Mesenchymal stem cell (in vitro differentiated cells and primary cell): ENCODE measurements at places on chromosomes 13 and 19.
A peak's percentile ranks its signal among the peaks of the same experiment; 100 is the strongest.

DNA sequence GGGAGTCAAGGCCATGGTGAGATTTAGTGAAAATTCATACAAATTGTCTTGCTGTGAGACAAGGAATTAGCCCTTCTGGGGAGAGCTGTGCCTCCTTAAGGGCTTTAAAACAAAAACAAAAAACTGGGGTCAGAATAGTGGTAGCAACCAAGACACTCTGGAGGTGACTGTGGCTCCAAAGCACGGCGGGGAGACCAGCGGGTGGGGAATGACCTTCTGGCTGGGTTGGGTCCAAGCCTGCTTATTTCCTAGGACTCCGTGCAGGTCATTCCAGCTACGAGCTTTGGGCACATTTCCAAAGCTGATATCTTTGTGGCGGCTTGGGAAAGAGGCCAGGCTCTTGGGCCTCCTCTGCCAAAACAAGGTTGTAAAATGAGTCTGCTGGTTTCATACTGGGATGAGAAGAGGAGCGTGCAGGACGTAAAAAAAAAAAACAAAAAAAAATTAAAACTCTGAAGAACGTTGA lies 348.3 kb downstream of the UQCRFS1 start:
- no peak for DNase-seq

DNA sequence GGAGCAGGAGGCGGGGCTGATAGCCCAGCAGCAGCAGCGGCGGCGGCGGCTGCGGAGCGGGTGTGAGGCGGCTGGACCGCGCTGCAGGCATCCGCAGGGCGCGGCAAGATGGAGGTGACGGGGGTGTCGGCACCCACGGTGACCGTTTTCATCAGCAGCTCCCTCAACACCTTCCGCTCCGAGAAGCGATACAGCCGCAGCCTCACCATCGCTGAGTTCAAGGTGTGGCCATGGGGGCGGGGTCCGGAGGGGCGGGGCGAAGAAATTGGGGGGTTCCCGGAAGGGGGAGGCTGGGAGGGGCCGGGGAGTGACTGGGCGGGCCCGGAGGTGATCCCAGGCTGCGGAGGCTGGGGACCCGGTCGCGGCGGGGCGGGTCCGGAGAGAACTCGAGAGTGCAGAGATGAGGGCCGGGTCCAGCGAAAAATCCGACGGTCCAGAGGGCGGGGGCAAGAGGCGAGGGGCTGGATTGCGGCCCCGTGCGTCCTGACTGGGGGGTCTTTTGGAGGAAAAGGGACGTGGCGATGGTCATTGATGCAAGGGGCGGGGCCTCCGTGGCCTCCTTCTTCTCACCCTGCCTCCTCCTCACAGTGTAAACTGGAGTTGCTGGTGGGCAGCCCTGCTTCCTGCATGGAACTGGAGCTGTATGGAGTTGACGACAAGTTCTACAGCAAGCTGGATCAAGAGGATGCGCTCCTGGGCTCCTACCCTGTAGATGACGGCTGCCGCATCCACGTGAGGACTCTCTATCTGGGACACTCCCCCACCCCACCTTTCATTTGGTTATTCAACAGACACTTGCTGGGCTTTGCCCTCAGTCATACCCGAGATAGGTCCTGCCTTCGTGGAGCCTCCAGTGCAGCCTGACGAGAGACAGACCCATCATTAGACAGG lies at the start of gene TBCB:
Gene TBCB, plus strand, starts transcription at position 16 of the 891 bp plus-strand sequence. Its CDS starts 93 bp downstream, at position 109.
- DNase-seq: peak; percentile 57

- DNase-seq: peak; percentile 41
Observed at GRCh38 chr19:32041681-32042292, 303.6 kb upstream of the ZNF507 start.

DNA sequence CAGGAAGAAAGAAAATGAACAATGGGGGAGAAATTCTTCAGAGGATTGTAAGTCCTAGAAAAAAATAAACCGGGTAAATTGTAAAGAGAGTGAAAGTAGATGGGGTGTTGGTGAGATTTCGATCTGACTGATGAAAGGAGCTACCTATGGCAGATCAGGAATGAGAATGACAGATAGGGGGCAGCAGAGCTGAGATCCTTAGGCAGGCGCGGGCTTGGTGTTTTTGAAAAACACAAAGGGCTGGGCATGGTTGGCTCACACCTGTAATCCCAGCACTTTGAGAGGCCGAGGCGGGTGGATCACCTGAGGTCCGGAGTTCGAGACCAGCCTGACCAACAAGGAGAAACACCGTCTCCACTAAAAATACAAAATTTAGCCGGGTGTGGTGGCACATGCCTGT lies 1468.6 kb upstream of the SLC10A2 start:
- DNase-seq: no peak

DNA sequence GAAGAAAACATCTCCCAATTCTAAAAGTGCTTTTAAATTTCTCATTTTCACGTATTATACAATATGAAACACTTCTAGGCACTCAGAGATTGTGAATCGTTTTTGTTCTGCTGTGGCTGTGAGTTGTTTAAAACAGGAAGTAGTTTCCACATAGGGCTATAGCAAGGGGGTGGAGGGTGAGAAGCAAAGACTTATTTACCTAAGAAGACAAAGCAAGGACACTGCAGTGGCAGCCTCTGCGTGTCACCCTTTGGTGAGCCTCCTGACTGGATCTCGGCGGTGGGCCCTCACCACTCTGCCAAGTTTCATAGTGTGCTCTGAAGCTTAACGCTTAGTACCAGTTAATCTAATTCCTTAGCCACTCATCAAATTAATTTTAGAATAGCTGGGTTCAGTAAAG lies 56.8 kb downstream of the TNFSF13B start:
- DNase-seq: no peak

- no peak for DNase-seq
Observed at GRCh38 chr19:32901504-32902161, 32.1 kb upstream of the SLC7A9 start.

GRCh38 chr13:50389726-50390125 lies 374.5 kb downstream of the KCNRG start:
- DNase-seq: no peak

- no peak for DNase-seq
Observed at GRCh38 chr13:41186481-41186880, 7.9 kb downstream of the KBTBD7 start.

GRCh38 chr13:77386880-77387606 lies 60.1 kb upstream of the MYCBP2 start:
- DNase-seq: peak; percentile 47

DNA sequence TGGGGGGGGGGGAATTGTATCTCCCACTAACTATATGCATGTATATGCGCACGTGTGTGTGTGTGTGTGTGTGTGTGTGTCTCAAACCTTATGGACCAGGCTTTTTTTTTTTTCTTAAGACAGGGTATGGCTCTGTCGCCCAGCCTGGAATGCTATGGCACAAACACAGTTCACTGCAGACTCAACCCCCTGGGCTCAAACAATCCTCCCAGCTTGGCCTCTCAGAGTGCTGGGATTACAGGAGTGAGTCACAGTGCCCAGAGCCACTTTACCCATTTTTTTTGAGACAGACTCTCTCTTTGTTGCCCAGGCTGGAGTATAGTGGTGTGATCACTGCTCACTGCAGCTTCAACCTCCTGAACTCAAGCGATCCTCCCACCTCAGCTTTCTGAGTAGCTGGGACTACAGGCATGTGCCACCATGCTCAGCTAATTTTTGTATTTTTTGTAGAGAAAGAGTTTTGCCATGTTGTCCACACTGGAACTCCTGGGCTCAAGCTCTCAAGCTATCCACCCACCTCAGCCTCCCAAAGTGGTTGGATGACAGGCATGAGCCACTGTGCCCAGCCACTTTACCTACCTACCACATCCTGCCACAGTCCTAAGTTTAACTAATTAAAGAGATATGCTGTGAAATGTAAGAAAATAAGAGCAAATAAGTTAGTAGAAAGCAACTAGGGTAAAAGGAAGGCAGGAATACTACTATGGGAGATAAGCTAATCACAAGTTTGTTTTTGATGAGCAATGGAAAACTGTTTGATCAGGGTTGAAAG lies 2.4 kb downstream of the ZMYM5 start:
- peak; percentile 87 for DNase-seq

DNA sequence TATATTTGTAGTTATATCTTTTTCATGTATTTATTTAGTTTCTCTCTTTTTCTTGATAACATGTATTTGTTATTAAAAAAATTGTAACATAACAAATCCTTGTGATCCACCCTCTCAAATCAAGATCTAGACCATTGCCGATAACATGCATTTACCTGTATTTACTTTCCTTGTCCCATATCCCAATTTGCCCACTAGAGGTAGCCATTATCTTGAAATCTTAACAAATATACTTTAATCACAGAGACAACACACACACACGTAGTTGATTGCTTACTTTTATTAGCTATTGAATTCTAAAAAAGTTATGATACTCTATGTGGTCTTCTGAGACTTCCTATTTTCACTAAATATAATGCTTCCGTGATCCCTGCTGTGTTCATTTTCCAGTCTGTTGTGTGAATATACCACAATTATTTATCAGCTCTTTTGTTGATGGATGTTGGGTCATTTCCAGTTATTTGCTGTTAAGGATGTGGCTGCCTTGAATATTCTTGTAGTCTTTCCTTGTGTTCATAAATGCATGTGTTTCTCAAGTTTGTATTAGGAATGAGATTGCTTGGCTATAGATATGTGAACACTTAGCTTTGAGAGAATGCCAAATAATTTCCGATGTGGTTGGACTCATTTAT lies 31.3 kb upstream of the ZMYM2 start:
- DNase-seq: peak; percentile 47

DNA sequence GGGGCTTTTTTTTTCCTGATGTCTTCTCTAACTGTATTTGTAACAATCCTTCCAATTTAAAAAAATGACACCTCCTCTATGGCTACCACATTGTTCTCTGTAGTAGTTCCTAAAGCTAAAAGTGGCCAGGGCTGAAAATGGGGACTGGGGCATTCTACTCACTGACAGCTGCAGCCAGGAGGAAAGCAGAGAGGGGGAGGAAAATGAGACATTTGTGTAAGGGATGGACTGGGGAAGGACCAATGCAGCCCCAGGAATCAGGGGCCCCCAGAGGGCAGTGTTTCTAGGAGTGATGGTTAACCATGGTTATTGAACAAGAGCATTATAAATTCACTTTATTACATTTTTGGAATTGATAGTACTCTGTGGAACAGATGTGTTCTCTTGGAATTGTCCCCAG lies 34.3 kb upstream of the C1QTNF9 start:
- no peak for DNase-seq

DNA sequence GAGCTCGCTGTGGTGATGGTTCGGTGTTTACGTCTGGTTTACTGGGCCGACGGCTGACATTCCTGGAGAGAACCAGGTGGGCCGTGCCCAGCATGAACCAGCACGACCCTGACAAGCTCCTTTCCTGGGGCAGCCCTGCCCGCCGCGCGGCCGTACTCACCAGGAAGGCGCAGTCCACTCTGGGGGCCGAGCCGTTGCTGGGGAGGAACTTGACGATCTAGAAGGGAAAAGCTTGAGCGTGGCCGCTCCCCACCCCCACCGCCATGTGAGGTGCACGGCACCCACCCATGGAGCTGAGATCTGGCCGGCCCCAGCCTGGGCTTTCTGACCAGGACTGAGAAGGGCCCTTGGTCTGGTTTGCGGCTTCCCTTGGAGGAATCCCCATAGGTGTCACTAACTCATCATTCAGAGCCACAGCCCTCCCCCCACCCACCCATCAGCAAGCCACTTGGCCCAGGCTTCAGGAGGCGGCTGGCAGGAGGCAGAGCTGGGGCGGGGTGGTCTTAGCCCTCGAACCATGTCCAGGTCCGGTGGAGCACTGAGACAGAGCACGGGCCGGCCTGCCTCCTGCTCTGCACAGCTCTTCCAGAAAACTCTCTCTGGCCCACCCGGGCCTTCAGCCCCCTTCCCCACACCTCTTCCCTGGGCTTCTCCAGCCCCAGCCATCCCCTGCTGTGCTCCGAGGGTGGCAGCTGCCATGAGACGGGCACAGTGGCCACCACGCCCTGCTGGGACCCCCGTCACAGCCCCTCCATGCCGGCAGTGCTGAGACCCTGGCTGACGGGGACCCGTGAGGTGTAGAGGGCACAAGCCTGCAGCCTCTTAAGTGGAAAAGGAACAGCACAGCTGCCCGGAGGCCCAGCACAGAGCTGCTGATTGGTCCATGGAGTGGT lies 6.2 kb downstream of the ATP4B start:
- no peak for DNase-seq

- DNase-seq: peak; percentile 37
Observed at GRCh38 chr13:97121894-97122293, 100.2 kb upstream of the MBNL2 start.

GRCh38 chr19:16003391-16003790 lies 54.6 kb downstream of the OR10H4 start:
- DNase-seq: no peak

GRCh38 chr13:60214213-60215055 lies 50.7 kb upstream of the DIAPH3 start:
- no peak for DNase-seq

GRCh38 chr19:56611288-56611687 lies 16.2 kb downstream of the ZNF71 start:
- DNase-seq: no peak

DNA sequence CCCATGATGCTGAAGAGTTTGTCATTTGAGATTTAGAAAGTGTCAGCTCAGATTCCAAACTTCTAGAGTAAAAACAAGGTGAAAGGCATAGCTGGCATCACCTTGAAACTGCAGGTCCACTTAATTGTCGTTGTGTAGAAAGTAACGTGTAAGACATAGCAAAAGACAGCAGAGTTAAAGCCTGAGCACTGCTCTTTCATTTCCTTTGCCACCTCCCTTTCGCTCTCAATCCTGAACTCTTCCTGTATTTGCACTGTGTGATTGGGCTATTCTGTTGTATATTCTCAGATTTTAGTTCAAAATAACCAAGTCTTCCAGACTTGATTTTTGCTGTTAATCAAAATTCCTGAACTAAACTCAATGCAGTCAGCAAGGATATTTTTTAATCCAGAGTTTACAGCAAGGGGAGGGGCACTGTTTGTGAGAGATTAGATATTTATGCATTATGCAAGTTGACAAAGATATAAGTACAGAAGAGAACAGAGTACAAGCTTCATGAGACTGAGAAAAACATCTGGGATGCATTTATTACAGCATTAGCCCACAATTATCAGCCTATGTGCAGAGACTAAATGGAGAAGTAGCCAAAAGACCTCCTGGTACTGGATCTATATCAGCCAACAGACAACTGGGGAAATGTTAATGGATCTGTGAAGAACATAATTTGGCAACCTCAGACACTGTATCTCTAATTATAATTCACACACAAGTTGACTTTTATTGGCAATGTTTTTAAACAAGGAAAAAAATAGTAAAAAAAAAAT lies 328.6 kb downstream of the SUCLA2 start:
- peak; percentile 19 for DNase-seq

DNA sequence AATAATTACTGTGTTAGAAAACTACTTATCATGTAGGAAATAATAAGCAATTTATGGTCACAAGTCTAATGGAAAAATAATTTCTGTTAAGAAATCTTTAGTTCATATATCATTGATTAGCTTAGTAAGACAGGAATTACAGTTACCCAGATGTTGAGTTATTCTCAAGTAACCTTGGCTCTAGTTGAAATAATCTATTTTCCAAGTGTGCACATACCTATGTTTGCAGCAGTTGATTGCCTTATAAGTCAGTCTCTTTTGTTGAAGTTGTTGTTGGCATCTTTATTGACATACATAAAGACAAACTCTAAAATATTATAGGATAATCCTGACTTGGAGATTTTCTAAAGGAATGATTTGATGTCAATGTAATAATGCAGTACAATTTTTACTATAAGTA lies 511.4 kb upstream of the KLF12 start:
- no peak for DNase-seq

- peak; percentile 9 for DNase-seq
Observed at GRCh38 chr13:84994582-84994981, 804.6 kb downstream of the SLITRK6 start.
